ENCODE measurements at places on chromosomes 1 and 21.

- no peak for DNase-seq
These were observed 19.6 kb upstream of the OVAAL start for GRCh38 chr1:180539136-180539535.

GRCh38 chr21:45417256-45417950 lies 12.4 kb downstream of the COL18A1 start:
- no peak for DNase-seq

- DNase-seq = no peak
These were observed 20.9 kb downstream of the ZBTB40 start for GRCh38 chr1:22472596-22472995.

DNA sequence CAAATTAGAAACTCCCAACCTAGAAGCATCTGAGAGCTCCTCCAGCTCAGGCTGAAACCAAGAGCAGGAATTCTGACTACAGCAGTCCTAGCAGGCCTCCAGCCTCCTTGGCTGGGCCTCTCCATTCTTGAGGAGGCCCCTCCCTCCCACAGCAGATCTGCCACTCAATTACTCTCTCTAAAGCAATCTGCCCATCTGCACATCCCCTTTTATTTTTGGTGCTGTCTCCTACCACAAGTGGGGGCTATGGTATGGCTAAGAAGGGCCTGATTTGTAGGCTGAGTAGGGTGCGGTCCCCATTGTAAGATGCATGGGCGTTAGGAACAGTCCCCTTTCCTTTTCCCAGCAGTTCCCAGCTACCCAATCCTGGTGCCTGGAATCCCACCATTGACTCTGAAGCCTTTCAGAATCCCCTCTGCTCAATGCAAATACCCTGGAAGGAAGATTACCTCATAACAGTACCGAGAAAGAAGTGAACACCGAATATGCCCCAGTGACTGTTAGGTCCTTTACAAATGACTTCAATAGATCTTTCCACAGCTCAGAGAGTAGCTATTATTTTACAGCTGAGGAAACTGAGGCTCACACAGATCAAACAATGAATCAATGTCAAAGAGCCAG lies 11.6 kb upstream of the TTC39A start:
- DNase-seq = no peak

- DNase-seq = no peak
These were observed 29.4 kb downstream of the ZMYM4 start for GRCh38 chr1:35297886-35298285.

GRCh38 chr1:93584261-93585003 lies 97.2 kb downstream of the BCAR3 start:
- no peak for DNase-seq

DNA sequence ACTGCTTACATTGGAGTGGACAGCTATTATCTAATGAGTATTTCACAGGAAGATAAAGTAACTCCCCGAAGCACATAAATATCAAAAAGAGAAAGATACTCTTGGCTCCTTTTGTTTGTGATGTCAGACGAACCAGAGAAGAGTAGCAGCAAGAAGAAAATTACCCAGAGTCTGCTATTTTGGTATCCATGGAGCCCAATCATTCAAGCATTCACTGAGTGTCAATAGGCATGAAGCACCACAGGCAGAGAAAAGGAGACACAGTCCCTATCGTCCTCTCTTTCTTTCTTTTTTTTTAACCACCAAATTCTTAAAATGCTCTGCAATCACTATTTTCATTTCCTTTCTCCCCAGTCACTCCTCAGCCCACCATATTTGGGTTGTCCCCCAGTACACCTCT lies 22.2 kb downstream of the THEMIS2 start:
- DNase-seq = no peak

GRCh38 chr1:51612447-51612961 lies 4.4 kb upstream of the OSBPL9 start:
- no peak for DNase-seq

DNA sequence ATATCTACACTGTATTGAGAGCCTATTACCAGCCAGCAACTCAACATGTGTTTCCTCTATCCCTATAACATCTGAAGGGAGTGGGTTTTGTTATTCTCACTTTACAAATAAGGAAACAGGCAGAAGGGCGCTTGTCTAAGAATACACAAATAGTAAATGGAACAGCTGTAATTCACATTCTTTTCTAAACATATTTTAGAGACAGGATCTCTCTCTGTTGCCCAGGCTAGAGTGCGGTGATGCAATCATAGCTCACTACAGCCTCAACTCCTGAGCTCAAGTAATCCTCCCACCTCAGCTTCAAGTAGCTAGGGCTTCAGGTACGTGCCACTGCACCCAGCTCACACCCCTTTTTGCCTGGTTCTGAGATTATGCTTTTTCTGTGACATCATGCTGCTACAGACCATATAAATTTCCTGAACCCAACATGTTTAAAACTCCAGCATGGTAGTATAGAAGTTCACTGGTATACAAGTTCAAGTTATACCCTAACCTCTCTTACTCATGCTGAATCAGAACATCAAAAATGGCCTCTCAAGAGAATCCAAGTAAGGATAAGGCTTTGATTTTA lies 8.6 kb upstream of the TACSTD2 start:
- no peak for DNase-seq

- no peak for DNase-seq
These were observed 33.3 kb downstream of the COQ8A start for GRCh38 chr1:226973371-226973897.

GRCh38 chr1:226699166-226699565 lies 39.9 kb downstream of the ITPKB start:
- DNase-seq = no peak

DNA sequence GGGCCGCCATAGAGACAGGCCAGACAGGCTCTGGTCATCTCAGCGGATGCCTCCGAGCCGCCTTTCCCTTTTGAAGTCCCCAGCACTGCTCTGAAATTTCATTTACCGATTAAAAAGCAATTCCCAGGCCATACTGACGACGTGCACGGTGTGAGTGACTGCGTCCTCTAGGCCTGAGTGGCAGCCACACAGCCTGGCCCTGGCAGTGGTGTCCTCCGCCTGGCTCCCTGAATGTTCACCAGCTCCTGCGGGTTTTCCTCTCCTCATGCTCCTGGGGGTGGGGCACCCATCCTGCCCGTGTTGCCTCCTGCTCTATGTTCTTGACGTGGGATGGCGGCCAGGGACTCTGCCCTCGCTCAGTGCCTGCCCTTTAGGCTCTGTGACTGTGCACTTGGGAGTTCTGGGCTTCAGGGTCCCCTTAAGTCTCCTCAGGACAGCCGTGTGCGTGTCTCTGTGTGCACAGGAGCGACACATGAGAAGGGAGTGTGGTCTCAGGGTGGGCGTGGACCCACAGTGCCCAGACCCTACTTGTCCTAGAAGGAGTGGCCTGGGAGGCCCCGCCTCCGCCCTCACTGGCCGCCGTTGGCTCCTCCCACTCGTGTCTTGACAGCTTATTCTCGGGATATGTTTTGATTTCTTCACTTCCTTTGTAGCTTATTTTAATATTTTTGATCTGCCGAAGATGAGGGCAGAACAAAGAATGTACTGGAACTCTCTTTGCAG lies 3.6 kb downstream of the SKI start:
- no peak for DNase-seq

DNA sequence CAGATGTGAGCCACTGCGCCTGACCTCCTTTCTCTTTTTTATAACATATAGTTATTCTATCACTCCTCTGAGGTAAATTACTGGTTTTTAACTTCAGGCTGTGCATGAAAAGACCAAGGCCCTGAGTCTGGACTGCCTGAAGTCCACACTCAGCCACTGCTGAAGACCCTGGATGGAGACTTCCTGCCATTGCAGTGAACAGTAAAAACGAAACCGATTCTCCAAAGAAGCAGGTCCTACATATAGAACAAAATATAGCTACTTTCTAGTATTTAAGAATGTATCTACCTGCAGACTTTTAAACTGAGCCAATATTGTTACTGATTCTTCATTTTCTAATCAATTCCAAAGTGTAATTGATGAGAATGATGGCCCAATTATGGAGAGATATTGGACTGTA lies 232.8 kb downstream of the CHRM3 start:
- DNase-seq = no peak

GRCh38 chr21:36756527-36756926 lies 57.6 kb downstream of the SIM2 start:
- no peak for DNase-seq

DNA sequence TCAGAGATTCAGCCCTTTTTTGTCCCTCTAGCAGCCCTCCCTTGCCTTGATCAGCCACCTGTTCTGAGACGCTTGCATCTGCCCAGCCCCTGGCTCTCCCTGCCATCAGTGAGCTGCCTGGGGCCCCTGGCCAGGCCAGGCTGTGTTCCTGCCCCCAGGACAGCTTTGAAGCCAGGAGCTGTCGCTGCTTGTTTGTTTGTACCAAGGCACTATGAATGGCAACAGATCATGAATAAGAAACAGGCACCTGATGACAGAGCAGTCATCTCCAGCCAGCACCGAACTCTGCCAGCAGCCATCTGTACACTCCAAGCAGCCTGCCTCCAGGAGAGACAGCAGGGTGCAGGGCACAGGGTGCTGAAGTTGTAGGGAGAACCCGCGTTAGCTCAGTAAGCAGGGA lies 8.1 kb upstream of the VWA5B1 start:
- no peak for DNase-seq

DNA sequence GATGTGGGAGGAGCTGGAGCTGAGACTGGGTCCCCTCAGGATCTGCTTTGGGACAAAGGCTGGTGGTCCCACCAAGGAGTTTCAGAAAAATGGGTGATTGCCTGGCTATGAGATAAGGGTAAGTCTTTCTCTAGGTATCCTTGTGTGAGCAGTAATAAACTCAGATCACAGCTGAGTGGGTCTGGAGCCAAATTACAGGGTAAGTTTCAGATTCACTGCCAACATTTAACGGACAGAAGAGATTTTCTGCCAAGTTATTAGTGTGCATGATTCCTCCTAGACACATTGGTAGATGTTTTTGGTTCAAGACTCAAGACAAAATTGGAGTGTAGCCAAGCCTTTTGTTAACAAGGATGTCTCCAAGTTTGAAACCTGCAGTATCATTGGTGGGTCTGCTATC lies 7.5 kb downstream of the CD1B start:
- DNase-seq = no peak

- DNase-seq = peak; percentile 60
These were observed 13.3 kb downstream of the POLR3GL start for GRCh38 chr1:145977486-145978470.

- DNase-seq = no peak
These were observed 4.1 kb downstream of the NRIP1 start for GRCh38 chr21:15060543-15061175.

DNA sequence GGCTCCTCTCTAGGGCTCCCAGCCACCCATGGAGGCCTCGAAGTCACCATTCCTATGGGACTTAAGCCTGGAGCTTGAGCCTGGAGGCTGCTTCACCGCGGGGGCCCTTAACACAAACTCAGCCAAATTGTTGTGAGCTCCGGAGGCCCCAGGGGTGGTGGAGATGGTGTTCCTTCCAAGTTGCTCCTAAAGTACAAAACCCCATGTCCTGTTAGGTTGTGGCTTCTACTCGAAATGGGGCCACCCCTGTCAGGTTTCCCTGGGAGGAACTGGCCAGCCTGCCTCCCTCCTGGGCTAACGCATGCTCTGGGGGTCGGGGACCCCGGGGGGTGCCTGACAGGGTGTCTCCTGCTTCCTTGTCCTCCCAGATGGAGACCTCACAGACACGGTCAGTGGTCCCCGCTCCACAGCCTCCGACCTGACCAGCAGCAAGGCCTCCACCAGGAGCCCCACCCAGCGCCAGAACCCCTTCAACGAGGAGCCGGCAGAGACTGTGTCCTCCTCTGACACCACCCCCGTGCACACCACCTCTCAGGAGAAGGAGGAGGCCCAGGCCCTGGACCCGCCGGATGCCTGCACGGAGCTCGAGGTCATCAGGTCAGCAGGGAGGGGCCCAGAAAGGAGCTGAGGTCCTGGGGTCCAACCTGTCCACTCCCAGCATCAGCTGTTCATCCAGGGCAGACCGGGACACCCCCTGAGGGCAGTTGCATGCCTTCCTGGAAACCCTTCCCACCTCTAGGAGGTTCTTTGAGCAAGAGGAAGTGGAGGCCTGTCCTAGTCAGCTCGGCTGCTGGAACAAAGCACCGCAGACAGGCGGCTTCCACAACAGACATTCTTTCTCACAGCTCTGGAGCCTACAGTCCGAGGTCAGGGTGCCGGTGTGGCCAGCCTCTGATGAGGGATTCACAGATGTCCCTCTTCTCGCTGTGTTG lies 10.8 kb upstream of the SLC25A34 start:
- no peak for DNase-seq

GRCh38 chr1:110676970-110677369 lies 2.2 kb upstream of the KCNA3 start:
- no peak for DNase-seq

GRCh38 chr1:178278916-178279686 lies 185.2 kb downstream of the RASAL2 start:
- no peak for DNase-seq

DNA sequence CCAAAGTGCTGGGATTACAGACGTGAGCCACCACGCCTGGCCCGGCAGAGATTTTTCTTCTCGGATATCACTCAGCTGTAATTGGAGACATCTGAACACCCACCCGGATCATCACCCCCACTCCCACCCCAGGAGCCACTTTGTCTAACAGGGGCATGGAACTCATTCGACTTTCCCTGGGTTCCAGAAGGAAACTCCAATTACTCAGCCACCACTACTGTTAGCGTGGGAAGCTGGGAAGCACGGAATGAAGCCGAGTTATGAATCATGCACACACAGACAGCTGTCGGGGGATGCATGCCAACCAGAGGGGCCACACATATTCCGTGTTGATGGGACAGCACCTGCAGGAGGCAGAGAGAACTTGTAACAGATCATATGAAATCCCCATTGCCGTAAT lies 85.2 kb downstream of the HLCS start:
- DNase-seq = no peak

DNA sequence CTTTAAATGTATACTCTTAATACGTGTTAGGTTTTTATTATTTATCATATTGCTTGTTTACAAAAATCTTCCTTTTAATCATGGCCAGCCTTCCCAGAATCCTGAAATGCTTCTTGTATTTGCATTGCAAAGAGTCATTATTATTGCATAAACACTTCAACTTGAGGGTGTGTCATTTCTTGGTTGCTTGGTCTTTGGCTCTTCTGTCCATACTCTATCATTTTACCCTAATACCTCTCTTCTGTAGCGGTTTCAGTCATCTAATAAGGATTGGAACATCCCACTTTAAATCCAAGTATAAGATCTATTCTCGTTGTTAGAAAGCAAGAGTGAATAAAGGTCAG lies 200.6 kb upstream of the CACYBP start:
- no peak for DNase-seq
